ENCODE measurements at places on chromosomes 3 and 15.

DNA sequence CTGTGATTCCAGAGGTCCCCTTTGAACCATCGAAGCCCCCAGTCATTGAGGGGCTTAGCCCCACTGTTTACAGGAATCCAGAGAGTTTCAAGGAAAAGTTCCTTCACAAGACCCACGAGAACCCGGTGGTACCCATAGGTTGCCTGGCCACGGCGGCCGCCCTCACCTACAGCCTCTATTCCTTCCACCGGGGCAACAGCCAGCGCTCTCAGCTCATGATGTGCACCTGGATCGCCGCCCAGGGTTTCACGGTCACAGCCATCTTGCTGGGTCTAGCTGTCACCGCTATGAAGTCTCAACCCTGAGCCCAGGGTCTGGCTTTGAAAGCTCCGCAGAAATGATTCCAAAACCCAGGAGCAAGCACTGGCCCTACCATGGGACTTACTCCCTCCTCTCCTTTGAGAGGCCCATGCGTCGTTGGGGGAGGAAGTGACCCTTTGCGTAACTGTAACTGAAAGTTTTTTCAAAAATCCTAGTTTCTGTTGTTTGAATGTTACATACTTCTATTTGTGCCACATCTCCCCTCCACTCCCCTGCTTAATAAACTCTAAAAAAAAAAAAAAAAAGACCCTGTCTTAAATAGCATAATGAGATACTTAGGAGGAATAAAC, 85.1 kb upstream of the CSPG5 start:
- no peak for DNase-seq

DNA sequence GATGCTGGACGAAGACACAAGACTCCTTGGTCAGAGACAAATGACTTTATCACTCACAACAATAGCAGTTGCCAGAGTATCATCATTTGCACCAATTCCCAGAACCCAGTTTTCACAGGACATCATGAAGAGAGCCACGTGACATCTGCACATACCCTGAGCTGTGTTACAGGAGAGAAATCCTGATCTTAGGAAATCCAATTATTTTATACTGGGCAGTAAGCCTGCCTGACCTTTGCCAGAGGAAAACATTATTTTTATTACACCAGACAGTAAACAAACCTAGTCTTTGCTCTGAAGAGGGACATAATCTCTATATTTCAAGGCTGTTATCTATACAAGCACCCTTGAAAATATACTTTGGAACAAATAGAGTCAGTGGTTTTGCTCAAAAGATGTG, 77.4 kb downstream of the ZBBX start:
- DNase-seq, result no peak

DNA sequence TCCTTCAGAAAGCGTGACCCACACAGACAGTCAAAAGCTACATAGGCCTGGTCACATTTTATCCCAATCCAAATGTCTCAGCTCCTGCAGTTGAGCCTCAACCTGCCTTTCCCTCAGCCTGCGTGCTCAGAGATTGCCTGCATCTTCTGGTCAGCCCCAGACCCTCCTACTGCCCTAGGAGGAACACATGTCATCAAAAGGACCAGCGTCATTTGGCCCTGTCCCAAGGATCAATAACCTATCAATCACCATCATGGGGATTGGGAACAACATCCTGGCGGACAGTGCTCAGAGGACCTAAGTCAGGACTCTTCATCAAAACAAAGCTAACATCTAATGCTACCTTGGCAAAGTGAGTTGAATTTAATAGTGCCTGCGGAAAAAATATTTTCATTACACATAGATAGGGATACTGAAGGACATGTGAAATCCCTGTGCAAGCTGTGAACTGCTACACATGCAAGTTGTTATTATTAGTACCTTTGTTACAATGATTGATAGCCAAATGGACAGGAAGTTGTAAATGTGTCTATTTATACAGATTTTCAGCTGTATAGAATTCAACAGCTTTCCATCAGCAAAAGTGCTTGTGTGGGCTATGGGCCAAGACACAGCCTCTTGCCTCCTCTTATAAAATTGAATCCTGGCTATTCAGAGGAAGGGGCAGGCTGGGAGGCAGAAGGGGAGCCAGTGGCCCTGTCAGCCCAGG, 47.7 kb downstream of the UMPS start:
- DNase-seq, result no peak

GRCh38 chr3:185815391-185816282, 9.2 kb downstream of the IGF2BP2 start:
- no peak for DNase-seq

DNA sequence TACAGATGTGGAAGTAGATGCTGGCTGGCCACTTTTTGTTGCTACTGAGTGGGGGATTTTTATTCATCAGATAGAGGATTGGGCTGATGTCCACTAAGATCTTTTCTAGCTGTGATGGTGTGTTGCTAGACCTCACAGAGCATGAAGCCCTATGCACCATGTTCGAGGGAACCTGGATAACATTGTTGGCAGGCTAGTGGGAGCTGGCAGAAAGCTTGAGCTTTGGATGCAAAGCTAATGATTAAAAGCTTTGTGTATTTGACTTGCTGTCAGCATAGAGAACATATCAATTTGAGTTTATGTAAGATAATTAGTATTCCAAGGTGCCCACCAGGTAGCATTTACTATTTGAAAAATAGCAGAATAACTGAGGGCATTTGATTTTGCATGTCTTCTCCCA, 59.1 kb downstream of the ST6GAL1 start:
- DNase-seq, result no peak

DNA sequence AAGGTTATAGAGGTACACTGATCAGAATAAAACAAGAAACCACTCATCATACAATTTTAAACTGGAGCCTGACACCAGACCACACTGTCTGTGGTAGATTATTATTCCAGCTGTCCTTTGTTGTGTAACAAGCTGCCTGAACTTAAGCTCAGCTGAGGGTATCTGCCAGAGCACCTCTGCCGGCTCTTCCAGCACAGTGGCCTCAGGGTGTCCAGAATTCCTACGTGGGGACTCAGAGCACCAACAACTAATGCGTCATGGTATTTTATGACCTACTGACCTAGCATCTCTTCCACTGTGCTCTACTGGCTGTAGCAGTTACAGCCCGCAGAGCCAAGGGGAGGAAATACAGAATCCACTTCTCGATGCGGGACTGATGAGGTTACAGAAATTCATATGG, 15.6 kb upstream of the RAF1 start:
- DNase-seq, result no peak

- no peak for DNase-seq
Measured at GRCh38 chr15:66212563-66212921, 41.0 kb downstream of the MEGF11 start.

DNA sequence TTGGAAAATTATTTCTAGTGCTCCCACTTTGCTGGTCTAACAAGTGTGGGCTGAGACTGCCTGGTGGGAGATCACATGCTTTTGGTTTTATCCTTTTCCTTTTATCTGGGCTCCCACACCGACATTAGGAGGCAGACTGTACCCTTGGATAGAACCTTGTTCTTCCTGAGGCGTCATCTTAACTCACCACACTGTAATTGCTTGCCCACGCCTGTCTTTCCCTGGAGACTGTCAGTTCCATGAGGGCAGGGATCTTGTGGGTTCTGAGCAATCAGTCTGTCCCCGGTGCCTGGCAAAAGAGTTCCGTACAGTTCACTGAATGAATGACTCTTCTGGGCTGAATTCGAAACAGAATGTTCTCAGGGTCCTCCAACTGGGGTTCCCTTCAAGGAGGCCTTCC, 124.6 kb upstream of the ABHD17C start:
- DNase-seq, result no peak

- no peak for DNase-seq
Measured at GRCh38 chr3:42664438-42664803, 10.9 kb downstream of the ZBTB47 start.

- no peak for DNase-seq
Measured at GRCh38 chr15:88680241-88681001, 41.6 kb downstream of the ISG20 start.

DNA sequence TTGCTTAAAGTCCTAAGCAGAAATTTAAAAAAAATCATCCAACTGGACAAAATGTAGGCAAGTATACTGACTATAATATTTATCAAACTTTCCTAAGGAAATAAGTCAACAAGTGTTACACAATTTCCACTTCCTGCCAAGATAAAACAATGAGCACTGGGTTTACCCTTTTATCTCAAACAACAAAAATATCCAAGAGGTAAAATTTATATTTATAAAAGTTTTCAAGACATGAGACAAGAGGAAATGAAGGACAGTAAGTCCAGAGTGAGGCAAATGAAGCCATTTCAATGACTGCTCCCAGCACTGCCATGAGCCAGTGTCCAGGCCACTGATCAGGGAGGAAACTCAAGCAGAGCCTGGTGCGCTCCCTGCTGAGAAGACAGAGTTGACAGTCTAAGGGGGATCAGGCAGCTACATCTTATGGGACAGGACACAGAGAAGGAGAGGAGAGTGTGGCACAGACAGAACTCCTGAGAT, 439.4 kb downstream of the RAP2B start:
- no peak for DNase-seq

GRCh38 chr3:170864525-170865208, 5.3 kb downstream of the RPL22L1 start:
- DNase-seq, result no peak

GRCh38 chr3:158808697-158809096, 6.8 kb downstream of the MFSD1 start:
- no peak for DNase-seq

GRCh38 chr15:66707310-66708082, 5.5 kb downstream of the SMAD6 start:
- DNase-seq, result no peak

DNA sequence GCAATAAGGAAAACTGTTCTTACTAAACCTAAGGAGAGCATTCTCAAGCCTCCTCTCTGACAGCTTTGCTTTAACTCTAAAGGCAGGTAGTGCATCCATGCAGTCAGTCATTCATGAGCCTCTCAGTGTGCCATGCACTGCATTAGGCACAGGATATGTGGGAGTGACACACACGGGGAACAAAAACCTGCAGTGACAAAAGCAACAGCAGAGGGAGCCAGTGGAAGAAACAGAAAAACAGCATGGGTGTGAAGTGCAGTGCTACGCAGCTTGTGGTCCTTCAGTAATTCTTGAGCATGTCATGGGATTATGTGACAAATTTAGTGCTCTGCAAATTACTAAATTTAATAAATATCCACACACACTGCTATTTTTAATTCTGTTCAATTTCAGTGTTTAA, 230.7 kb downstream of the BBX start:
- no peak for DNase-seq

DNA sequence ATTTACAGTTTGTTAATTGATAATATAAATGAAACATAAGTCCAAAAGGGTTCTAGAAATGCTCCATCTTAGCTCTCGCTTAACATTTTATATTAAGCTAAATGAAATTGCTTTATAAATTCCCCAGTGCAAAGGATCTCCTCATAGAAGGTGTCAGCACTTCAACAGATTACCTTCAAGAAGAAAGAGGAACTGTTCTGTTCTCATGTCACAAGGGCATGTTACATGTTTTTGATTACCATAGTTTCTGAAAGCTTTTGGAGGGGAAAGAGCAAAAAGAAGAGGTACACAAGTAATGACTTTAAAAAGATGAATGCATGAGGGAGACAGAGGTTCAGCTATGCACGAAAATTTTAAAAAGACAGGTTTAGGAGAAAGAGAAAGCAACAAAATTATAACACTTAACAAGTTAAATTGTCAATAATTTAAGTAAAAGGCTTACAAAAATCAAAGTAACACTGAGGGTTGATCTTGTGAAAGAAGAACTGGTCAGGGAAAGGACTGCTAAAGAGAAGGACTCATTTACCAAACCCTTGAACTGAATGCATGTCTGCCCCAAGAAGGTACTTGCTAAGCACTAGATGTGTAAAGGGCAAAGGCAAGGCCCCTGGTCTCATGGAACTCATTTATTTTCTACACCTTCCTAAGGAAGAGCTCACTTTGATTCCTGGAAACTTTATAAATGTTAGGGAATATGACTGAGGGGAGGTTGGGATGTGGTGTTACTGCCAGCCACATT, 45.1 kb downstream of the CCDC191 start:
- no peak for DNase-seq

DNA sequence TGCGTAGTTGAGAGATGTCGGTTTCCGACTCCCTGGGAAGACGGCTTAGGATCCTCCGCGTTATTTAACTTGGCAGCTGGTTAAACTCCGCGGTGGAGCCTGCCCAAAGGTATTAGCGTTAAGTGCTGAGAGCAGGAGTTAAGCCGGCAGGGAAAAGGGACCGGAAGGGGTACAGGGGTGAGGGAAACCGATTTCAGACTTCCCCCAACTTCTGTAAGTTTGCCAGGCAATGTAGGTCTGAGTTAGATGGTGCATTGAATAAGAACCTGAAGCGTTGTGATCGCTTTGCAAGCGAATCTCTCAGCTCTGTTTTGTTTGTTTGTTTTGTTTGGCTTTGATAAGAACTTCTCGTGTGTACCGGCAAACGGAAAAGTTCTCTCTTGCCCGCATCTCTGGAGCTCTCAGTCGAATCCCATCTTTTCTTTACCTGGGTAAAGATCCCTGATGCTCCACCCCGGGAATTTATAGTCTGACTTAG, 6.0 kb upstream of the FEZF2 start:
- DNase-seq, result no peak

DNA sequence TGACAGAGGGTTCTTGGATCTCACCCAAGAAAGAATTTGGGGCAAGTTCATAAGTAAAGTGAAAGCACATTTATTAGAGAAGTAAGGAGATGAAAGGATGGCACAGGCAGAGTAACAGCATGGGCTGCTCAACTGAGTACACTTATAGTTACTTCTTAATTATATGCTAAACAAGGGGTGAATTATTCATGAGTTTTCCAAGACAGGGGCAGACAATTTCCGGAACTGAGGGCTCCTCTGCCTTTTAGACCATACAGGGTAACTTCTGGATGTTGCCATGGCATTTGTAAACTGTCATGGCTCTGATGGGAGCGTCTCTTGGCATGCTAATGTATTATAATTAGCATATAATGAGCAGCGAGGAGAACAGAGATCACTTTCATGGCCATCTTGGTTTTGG, 221.2 kb upstream of the STT3B start:
- no peak for DNase-seq

DNA sequence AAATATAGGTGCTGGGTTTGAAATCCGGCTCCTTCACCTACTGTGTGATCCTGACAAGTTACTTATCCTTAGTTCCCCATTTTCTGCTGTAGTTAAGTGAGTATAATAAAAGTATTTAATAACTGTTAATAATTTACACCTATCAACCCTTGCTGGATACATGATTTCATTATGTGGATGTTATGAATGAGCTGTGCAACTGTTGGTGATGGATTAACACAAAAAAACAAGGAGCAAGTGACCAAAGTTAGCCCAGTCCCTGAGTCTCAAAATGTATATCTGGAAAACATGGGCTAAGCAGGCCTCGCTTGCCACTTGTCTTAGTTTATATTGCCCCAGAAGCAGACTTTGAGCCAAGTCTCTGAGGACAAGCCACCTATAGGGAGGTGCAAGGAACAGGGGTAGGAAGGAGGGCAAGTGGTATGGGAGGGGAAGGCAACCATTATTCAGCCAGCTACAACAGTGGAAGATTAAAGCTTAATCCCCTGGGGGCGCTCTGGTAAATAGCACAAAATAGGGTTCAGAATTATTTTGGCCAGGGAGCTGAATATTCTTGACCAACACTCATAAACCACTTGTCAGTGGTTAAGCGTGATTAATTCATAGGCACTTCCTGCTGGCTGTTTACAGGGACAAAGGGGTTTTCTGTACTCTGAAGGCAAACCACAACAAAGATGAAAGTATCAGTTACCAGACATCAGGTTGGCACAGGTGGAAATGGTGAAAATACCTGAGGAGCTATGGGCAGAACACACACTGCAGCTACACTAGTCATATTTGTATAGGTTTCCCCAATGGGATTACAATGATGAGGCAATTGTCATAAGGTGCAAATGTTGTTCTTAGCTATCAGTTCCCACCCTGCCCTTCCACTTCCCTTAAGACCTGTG, 76.2 kb downstream of the TRIM42 start:
- no peak for DNase-seq
